ENCODE measurements at places on chromosomes 16 and 17. TPM values are rescaled to one million over a fixed set of nuclear protein-coding genes. Genes with fewer than 3 reads are reported as not detected.

Gene FZD2
- total RNA-seq = 0.65 TPM

- DNase-seq = no peak
These were observed 20.6 kb downstream of the KAT7 start for GRCh38 chr17:49809056-49809455.

- DNase-seq = no peak
These were observed 29.4 kb upstream of the CACNG1 start for GRCh38 chr17:67015001-67015400.

- DNase-seq = no peak
These were observed 185.2 kb downstream of the SOX9 start for GRCh38 chr17:72306037-72306436.

DNA sequence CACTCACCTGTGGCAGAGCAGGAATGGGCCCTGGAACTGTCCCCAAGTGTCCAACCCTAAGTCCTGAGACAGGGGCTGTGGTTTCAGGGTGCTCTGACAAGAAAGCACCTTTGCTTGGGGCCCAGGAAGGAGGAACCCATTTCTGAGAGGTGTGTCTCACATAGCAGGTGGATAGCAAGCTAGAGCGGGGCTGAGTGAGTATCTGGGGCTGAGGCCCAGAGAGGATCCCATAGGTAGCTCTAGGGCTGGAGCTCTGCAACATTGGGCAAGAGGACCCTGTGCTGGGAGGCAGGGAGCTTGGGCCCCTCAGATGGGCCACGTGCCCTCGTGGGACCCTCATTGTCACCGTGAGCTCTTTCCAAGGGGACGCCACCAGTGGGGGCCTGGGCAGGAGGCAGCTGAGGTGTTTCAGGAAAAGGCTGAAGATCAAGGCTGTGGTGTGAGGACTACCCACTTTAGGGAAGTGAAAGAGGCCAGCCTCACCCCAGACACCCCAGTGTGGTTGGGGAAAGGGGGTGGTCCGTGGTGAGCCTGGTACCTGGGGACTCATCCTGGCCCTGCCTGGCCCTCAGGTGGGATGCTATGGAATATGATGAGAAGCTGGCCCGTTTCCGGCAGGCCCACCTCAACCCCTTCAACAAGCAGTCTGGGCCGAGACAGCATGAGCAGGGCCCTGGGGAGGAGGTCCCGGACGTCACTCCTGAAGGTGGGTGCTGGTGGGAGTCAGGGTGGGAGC, 5.3 kb downstream of the DEF8 start:
- DNase-seq = no peak

DNA sequence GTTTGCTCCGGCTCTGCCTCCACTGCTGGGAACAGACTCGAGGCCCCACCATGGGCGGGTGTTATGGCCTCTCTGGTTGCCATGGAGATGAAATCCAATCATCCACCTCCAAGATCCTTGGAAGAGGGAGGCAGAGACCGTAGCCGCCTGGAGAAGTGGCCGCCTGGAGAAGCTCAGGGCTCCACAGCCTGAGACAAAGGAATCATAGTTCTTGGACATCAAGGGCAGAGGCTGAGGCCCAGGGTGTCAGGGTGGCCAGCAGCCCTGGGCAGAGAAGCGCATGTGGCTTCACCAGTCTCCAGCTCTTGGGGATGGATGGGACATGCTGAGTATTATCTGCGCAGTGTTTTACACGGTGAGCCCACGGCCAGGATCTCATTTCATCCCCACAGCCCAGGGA, 36.2 kb downstream of the ABR start:
- no peak for DNase-seq
